ENCODE measurements at places on chromosomes 2 and 18.

DNA sequence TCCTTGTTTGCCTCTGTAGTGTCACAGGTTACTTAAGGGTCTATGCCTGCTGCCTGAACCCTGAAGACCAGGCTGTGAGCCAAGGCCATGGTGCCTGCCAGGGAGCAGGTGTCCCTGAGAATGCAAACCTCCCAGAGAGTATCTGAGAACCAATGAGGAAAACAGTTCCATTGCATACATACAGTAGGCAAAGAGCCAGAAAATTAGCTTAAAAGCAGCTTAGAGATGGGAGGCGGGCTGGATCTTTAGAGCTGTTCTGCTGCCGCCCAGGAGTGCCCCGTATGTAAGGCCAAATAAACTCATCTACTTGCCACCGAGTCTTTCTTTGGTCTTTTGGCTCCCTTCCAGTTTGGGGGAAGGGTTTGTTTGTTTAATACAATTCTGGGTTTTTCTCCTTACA lies 327.9 kb downstream of the CLIP4 start:
- DNase-seq, result no peak

DNA sequence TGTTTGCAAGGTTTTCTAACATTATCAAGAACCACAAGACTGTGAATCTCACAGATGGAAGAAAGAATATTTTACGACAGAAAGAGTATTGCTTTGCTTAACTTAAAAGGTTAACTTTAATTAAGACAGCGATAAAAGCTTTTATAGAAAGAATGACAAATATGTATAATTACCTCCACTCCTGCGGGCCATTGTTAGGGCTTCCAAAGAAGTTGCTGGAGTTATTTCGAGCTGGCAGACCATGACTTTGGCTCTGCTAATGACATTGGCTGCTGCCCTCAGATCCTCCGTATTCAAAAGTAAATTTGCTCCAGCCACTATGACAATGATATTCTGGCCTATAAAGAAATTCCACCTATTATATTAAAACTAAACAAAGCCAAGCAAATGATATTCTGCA lies 47.3 kb downstream of the RBKS start:
- DNase-seq, result no peak

GRCh38 chr2:8534386-8534728 lies 147.5 kb upstream of the ID2 start:
- DNase-seq, result no peak

DNA sequence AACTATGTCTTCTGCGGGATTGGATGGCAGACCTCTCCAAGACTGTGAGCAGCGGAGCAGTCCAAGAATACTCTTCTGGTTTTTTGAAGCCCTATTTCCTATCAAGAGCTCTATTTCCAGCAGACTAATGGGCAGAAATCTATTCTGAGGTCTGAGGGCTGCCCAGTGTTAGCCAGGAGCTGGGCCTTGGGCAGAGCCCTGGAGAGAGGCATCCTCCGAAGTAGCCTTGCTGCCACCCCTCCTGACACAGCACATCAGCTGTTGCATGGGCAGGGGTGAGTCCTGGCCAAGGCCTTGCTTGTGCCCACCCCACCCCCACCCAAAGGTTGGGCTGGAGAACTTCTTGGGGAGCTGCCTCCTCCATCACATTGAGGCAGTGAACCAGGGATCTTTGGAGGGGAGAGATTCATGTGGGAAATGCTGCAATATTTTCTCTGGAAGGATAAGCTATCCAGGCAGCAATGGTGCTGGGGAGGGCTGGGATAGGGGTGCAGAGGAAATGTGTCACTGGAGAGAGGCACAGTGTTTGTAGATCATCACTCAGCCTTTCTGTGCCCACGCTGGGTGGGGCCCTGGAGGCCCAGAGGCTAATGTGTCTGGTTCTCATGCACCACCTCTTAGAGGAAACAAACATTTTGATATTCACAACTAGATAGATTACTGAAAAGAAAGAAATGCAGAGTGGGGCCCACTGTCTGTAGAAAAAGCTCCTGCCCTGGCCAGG lies 104.7 kb downstream of the VSNL1 start:
- DNase-seq, result peak; percentile 7

DNA sequence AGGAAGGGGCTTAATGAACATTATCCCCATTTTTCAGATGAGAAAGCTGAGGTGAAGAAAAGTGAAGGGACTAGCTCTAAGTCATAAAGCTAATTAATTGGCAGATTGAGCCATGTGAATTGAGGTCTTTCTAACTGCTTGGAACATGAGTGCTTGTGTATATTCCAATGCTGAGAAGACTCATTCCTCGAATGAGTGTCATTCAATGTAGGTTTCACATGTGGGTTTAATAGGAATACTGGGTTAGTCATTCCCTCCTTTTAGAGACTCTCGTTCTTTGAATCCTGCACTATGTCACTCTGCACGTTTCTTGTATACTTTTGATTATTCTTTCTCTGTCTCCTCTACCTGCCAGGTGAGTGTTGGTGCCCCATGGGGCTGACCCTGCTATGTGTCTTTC lies 218.2 kb downstream of the HRH4 start:
- DNase-seq, result no peak

DNA sequence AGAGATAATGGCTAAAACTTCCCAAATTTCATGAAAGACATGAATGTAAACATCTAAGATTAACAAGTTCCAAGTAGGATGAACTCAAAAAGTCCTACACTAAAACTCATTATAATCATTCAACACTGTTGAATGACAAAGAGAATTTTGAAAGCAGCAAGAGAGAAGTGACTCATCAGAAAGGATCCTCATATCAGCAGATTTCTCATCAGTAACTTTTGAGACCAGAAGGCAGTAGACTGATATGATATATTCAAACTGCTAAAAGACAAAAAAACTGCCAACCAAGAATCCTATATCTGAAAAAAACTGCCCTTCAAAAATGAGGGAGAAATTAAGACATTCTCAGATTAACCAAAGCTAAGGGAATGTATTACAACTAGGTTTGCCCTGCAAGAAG lies 130.6 kb upstream of the OTX1 start:
- DNase-seq, result peak; percentile 63

- peak; percentile 12 for DNase-seq
Measured at GRCh38 chr2:30979822-30980245, 158.4 kb downstream of the GALNT14 start.

- DNase-seq, result no peak
Measured at GRCh38 chr2:7911196-7911595, 770.7 kb upstream of the ID2 start.

GRCh38 chr2:70412294-70413070 lies 110.6 kb upstream of the FAM136A start:
- DNase-seq, result peak; percentile 11

DNA sequence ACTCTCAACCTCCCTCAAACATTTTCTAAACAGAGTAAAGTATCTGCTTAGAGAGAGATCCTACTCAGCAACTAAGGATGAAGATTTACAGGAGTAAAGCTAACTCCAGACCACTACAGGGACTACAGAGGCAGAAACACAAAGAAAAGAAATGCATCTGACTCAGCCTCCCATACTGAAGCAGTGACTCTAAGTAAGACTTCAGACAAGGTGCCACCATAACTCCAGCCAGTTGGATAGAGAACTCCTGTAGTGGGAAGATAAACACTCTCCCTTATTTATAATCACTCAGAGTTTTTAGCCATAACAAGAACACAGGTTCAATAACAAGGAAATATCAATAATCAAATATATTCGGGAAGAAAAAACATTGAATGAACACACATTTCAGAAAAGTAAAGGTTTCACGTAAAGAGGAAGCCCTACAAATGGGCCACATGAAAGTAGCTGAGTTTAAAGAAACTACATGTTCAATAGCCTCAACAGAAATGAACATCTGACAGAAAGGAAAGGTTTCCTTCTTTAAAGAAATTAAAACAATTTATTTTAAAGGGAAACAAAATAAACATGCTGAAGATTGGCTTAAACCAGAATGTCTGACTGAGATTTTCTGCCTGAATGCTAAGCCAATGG lies 519.9 kb downstream of the KCNJ3 start:
- no peak for DNase-seq

DNA sequence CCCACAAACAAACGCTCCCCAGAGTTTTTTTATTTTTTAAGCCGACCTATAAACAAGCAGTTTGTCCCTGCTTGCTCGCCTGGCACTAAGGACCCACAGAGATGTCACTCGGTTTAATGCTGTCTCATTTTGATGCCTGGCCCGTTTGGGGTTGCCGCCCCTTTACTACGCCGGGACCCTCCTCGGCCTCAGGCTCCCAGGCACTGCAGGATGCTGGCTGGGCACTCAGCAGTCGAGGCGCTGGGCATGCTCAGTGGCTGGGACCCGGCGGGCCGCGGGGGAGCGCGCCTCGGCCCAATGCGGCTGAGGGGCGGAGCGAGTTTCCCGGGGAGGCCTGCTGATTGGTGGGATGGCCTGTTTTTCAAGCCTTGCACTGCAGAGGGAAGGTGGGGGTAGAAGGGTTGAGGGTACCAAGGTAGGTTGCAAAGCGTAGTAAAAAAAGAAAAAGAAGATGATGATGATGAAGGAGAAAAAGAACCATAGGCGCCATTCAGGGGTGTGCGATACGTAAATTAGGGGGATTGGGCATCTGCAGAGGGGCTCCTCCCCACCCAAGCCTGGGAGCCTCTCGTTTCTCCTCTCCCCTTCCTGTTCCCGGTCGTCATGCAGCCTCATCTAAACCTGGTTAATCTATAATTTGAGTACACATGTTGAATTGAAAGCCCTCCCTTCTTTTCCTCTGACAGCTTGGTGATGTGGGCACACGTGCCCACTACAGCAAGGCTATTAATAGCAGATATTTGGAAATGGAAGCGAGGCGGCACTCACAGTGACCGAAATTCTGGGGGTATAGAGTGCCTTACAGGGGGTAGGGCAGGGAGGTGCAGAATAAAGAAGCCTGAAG lies 1.5 kb upstream of the IRS1 start:
- DNase-seq, result peak; percentile 89

DNA sequence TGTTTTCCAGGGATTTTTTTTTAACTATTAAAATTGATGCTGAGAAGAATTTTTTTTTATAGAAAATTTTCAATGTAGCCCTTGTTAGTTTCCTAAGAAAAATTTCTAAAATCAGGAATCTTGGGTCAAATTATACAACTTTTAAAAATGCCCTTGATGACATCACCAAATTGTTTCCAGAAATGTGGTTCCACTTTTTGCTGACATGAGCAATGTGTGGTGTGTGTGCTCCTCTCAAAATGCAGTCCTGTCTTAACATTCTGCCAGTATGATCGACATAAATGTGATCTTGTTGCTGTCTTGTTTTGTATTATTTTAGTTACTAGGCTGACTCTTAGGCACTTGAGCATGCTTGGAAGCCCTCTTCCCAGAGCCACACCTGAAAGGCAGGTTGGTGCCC lies 89.7 kb upstream of the ST6GAL2 start:
- DNase-seq, result no peak

DNA sequence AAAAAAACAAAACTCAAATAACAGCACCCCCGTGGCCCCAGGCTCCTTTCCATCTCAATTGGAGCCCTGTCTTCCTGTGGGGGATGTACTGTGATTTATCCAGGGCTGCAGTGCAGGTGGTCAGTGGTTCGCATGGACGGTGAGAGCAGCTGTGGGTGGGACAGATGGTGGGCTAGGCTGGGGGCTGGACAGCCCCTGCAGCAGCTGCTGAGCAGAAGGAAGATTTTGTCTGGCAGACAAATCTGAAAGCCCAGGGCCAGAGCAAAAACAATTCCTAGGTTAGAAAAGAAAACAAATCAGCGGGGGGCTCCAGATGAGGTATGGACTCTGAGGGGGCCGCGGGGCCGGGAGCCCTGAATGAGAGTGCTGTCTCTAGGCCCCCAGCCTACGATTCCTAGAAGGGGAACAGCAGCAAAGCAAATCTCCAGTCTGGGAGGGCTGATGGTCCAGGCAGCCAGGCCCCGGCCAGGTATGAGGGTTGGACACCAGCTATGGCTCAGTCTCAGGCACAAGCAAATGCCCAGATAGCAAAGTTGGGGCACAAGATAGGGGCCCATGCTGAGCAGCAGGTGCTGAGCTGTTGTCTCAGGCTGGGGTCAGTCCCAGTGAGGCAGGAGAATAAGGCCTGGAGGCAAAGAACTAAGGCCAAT lies 45.4 kb downstream of the SOWAHC start:
- no peak for DNase-seq

DNA sequence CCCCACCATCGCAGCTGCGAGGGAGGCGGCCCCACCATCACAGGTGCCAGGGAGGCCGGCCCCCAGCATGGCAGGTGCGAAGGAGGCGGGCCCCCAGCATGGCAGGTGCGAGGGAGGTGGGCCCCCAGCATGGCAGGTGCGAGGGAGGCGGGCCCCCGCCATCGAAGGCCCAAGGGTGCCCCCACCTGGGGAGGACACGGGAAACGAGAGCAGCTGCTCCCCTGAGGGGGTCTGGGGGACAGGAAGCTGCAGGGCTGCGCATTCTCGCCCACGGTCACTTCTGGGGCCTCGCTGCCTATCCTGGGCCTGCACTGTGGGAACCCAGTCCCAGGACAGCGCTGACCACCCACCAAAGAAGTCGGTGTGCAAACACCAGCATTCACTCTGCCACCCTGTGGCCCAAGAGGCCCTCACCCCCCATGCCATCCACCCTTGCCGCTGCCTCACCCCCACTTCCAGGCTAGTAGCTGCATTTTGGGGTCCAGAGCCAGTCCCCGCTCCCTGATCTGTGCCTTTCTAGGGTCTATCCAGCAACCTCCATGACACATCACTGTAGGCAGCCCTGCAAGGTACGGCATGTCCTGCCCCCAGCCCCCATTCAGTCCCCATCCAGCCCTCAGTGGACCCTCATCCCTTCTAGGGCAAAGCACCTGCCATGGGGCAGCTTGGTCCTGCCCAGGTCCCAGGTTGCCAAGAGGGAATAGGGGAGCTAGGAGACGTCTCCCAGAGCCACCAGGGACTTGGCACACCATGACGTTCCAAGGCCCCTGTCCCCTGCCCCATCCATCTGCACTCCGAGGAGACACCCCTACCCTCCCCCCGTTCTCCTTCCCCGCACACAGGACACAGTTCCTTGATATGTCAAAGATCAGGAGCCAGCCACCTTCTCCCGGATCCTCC lies 24.0 kb upstream of the GPC1 start:
- DNase-seq, result no peak

DNA sequence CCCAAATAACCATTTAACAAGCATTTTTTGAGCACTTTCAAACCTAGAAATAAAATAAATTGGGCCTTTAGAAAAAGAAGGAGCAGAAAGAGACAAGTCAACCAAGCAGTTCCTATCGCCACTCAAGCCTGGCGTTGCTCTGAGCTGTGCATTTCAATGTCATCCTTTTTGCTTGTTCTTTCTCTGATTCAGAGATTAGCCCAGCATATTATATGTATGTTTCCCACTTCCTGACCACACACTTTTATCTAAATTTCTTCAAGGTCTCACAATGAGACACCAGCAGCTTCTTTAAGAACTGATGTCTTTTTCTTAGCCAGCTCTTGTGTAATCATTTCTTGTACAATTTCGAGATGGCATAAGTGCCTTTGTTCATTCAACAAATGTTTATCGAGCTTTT lies 344.5 kb upstream of the ID2 start:
- no peak for DNase-seq

All from iris pigment epithelial cell (primary cell).